ENCODE measurements at places on chromosomes 5 and 9.

GRCh38 chr5:73125289-73125688 is 4.9 kb downstream of the TMEM171 start:
- DNase-seq, result no peak

- DNase-seq, result no peak
These were observed 164.6 kb upstream of the PPP1R2B start for GRCh38 chr5:156685481-156685880.

- no peak for DNase-seq
These were observed 63.1 kb downstream of the CXXC5 start for GRCh38 chr5:139711067-139711905.

- no peak for DNase-seq
These were observed 21.5 kb downstream of the SKP2 start for GRCh38 chr5:36173426-36173825.

GRCh38 chr9:100784755-100785154 is 206.9 kb downstream of the CAVIN4 start:
- DNase-seq, result no peak

- no peak for DNase-seq
These were observed 206.1 kb downstream of the RGS3 start for GRCh38 chr9:113669522-113670115.

DNA sequence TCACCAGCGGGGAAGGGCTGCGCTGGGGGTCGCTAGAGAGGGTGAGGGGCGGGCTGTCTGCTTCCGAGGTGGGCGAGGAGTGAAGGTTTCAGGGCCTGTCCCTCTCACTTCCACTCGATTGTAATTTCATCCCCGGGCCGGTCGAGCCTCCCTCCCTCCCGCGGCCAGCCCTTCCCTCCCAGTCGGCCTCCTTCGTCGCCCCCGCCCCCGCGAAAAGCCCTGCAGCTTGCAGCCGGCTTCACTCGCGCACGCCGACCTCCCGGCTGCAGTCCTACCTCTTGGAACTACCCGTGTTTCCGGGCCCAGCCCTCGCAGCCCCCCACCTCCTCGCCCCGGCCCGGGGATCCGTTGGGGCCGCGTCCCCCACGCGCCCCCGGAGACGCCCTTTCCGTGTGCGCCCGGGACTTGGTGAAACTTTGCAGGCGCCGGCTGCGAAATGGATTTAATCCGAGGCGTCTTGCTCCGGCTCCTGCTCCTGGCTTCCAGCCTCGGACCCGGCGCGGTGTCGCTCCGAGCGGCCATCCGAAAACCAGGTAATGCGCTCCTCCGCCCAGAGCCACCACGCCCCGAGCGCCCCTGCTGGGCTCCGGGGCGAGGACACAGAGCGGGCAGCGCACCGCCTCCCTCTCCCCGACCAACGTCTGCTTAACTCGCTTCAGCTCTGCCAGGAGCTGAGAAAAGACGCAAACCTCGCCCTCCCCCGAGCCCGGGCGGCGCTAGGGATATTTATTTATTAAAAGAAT is at the start of gene EGFLAM:
TSS of gene EGFLAM (plus strand) at position 241 of the 743 bp plus-strand sequence. CDS start at position 437, 196 bp downstream.
- no peak for DNase-seq

DNA sequence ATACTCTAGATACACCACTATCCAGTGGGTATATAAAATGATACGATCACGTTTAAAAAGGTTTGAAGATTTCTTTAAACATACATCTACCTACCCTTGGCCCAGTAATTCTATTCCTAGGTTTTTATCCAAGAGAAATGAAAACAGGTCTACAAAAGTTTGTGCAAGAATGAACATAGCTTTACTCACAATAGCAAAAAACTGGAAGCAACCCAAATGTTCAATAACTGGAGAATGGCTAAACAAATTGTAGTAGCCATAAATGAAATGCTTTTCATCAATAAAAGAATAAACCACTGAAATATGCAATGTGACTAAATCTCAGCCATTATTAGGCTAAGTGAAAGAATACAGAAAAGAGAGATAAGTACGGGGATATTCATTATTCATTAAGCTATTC is 438.9 kb downstream of the ARHGEF28 start:
- DNase-seq, result no peak

DNA sequence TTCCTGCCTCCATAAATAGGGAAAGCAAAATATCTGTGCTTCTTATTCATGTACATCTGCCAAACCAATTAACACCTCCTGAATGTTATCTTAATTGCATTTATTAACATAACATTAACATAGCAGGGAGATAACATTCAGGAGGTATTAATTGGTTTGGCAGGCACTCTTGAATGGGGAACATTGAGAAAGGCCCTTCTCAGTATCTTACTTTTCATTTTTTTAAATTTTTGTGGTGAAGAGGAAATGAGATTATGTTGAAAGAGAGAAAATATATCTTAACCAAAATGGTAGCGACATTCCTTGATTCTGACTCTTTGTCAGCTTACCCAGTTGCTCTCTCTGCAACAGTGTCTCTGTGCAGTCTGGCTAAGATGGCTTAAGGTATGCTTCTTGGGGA is 100.4 kb upstream of the TLE1 start:
- no peak for DNase-seq

GRCh38 chr5:33346534-33346933 is 94.2 kb upstream of the TARS1 start:
- DNase-seq, result no peak

DNA sequence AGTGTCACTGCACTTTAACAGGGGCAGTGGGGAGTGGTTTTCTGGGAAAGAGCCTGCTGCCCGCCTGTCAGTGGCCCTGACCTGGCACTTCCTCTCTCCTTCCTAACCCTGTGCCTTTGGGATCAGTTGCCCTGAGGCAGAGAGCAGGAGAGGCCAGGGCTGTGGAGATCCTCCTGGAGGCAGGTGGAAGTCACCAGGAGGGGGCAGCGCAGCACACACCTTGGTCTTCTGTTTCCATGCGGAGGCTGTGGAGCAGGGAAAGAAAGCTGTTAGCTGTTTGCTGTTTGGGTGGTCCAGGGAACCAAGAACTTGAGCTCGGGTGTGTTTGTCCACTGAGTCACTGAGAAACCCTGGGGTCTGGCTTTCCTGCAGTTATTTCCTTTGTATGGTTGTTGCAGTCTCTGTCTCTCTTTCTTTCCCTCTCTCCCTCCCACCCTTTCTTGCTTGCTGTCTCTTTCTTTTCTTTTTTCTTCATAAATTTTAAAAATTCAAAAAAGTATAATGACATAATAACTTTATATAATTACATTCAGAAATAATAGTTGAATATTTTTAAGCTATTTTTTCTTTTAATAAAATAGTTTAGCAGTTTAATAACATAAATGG is 28.1 kb downstream of the NTRK2 start:
- no peak for DNase-seq

DNA sequence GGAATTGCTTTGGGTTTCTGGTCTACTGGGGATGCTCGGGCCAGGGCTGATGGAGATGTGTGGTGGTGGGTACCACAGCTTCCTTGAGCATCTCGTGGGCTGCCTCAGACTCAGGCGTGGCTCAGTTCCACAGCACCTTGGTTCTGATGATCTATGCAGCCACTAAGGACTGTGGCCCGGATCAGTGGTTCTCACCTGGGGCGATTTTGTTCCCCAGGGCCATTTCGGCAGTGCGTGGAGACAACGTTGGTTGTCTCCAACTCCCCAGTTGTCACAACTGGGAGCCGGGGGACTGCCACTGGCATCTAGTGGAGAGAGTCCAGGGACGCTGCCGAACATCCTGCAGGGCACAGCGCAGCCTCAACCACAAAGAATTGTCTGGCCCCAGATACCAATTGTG is 47.7 kb downstream of the FGF18 start:
- DNase-seq, result no peak

GRCh38 chr5:64566310-64566916 is 60.6 kb downstream of the RGS7BP start:
- no peak for DNase-seq

DNA sequence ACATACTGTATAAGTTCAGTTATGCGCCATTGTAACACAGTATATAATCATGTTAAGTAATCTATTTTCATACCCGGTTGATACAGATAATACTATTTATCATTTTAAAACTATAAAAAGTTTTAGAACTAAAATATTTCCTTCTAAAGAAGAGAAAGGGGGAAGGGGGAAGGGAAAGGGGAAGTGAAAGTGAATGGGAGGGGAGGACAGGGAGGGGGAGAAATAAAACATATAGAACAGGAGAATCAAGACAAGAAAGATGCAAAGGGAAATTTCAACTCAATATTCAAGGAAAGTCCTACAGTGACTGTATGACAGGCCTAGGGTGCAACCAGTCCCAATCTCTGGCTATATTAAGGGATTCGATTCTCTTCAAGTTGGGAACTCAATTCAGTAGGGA is 1278.8 kb downstream of the MAT2B start:
- no peak for DNase-seq

- no peak for DNase-seq
These were observed 18.8 kb downstream of the BICD2 start for GRCh38 chr9:92745881-92746280.

DNA sequence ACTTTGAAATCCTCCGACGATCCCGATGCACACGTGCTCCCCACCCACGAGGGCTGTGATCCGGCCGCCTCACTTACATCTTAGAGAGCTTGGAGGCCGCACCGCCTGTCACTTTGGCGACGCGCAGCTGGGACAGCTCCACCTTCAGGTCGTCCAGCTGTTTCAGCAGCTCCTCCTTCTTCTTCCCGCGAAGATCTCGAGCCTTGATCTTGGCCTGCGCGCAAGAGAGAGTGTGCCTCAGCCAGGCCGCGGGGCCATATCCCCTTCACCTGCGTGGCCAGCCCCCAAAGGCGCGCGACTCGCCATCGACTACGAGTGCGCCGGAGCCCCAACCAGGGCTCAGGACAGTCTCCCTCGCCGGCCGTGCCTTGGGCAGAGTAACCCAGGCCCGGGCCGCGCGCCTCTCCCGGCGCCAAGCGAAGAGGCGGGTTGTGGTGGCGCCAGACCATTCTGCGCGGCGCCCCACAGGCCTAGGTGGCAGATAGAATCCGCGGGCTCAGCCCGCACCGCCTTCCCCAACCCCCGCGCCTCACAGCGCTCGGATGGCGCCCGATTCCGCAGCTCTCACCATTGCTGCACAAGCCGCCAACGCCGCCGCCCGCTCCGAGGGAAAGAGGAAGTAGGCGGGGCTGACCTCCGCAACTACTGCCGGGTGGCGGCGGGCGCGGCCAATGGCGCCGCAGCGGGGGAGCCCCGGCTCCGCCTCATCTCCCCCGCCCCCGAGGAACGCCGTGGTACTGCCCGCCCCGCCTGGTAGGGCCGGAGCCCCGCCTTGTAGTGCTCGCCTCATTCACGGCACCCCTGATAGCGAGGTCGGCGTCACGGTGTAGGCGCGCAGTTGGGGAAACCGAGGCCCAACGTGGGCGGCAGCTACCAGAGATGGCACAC is at the start of the genes ARPC5L and RPL35:
TSS of gene ARPC5L (plus strand) at position 789 of the 888 bp plus-strand sequence. CDS start 7,161 bp downstream, outside the sequence.
TSS of gene RPL35 (minus strand) at position 616 of the 888 bp plus-strand sequence. CDS start at position 571, 45 bp downstream.
- DNase-seq, result peak; percentile 37

DNA sequence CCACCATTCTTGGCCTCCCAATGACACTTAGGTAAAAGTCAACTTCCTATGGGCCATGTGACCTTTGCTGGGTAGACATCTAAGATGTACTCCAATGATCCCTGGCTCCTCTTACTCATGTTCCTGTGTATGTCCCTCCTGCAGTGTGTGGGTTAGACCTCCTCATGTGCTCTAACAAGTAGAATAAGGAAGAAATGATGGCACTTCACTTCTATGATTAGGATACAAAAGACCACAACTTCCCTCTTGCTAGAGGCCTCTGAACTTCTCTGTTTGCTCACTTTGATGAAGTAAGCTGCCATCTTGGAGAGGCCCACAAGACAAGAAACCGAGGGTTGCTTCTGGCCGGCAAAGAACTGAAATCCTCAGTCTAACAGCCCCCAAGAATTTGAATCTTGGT is 131.8 kb downstream of the TAF11L14 start:
- no peak for DNase-seq

DNA sequence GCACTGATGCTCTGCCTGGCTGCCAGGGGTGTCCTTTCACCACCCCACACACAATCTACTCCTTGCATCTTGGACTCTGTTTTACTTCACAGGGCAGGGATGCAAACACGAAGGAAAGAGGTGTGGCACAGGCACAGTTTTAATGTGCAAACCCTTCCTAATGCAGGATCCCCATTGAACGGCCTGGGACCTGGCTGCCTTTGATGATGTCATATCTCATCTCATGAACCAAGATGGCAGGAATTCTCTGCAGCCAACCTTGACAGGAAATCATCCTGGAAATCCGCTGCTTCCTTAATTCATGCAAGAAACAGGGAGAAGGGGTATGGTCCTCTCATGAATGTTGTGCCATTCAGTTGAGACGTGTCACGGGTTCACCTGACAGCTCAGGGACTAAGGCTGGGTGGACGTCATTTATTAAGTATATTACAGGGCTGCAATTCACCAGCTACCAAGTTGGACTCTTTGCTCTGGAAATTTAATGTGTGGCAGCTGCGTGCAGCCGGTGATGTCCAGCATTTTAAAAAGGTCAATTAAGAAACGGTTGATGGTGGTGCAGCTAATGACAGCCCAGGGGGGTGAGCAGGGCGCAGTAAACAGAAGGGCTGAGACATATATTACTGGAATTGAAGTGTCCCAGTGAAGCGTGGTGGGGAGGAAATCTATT is 91.5 kb downstream of the LMNB1 start:
- no peak for DNase-seq

GRCh38 chr5:78985725-78986223 is 664 bp upstream of the ARSB start:
- no peak for DNase-seq

- no peak for DNase-seq
These were observed 111.6 kb downstream of the ARHGAP26 start for GRCh38 chr5:142881784-142882126.

GRCh38 chr5:61994171-61994570 is 311.8 kb upstream of the KIF2A start:
- no peak for DNase-seq

DNA sequence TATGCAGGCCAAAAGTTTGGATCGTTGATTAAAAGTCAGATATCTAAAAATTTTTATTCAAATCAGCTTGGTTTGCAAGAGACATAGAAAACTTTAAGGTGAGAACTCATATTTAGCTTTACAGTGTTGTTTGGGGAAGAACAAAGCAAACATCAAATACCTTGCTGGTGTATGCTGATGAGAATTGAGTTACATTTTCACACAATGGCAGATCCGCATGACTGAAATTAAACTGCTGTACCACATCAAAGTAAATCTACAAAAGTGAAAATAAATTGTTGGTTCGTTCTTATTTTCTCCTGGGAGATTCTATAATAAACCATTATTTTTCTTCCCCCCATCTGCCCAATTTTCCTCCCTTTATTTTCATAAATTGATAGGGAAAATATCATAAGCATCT is 198.2 kb upstream of the PCSK5 start:
- no peak for DNase-seq

DNA sequence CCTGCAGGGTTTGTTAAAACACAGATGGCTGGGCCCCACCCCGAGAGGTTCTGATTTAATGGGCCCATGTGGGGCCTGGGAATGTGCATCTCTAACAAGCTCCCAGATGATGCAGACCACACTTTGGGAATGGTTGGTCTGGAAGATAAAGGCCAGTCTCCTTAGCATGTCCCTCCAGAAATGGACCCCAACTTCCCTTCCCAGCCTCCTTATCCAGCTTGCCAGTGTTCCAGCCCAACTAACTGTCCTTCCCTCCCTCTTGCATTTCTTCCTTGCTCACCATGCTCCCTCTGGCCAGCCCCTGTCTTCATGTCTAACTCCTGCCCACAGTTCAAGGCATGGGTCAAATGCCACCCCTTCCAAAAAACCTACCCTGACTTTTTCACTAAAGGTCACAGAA is 196.1 kb upstream of the TBC1D2 start:
- DNase-seq, result no peak

GRCh38 chr5:157283434-157283833 is 17.5 kb downstream of the CYFIP2 start:
- no peak for DNase-seq

All from NCI-H187 treated with DMSO at 0.1 percent for 48 hours (cell line).